ENCODE measurements at places on chromosomes 2 and 18. TPM values are rescaled to one million over a fixed set of nuclear protein-coding genes. Genes with fewer than 3 reads are reported as not detected.

DNA sequence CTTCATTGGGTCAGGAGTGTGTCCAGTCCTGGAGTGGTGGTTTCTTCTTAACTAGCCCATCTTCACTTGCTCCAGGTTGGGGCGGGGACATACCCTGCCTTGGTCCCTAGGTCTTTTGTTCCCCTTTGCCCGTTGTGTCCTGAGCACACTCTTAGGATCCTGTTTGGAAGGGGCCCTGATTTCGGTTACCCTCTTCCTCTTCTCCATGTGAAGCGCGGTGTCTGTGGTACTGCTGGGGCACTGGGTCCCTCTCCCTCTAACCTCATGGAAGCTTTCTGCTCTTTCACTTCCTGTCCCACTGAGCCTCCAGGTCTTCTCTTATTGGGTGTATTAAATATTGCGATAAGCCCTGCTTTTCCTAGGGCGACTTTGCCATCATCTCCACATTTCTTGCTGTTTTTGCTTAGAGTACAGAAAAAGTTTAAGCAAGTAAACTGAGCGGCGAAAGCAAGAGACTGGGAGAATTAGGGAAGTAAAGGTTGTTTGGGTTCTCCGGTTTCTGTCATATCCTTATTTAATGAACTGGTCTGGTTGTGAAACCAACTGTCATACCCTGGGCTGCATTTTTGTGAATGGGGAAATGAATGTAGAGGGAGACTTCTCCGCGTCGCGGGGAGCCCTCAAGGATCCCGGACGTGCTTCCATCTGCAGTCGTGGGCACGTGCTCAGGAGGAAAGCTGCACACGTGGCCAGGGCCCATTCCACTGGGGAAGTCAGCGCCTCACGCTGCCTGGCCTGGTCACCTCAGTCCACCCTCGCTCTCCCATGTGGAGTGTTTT lies 73.8 kb upstream of the B3GNT7 start:
- no peak for DNase-seq

GRCh38 chr2:160892204-160892603 lies 268.0 kb upstream of the TANK start:
- no peak for DNase-seq

- peak; percentile 27 for DNase-seq
These were observed 191.0 kb downstream of the GRB14 start for GRCh38 chr2:164430166-164430783.

GRCh38 chr2:147521936-147522335 lies 322.9 kb upstream of the ACVR2A start:
- DNase-seq, result no peak

DNA sequence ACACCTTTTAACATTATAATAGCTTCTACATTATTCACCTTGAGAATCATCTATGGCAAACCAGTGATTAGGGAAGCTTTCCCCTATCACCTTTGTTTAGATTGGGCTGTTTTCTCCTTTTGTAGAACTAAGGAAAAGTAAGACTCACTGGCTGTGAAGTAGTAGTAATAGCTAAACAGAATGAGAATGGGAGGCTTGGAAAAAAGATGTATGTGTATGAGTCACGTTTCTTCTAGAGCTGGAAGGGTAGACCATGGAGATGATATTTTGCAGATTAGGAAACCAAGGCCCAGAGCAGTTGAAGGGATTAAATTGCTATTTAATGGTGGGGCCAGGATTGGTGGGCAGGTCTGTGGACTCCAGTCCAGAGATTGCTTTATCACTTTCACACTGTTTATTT lies 214.5 kb downstream of the MCFD2 start:
- no peak for DNase-seq

LINC00305 gene
- total RNA-seq, result 2.6 TPM

SLC38A11 gene
- total RNA-seq, result 0.34 TPM

DUSP28 gene
- 1.8 TPM for total RNA-seq

STK36 gene
- total RNA-seq, result 26.3 TPM

ALPI gene
- total RNA-seq, result not detected

COL5A2 gene
- total RNA-seq, result 229 TPM

EN1 gene
- not detected for total RNA-seq

ATG16L1 gene
- 21.9 TPM for total RNA-seq
